ENCODE measurements at places on chromosomes 16 and 17.

DNA sequence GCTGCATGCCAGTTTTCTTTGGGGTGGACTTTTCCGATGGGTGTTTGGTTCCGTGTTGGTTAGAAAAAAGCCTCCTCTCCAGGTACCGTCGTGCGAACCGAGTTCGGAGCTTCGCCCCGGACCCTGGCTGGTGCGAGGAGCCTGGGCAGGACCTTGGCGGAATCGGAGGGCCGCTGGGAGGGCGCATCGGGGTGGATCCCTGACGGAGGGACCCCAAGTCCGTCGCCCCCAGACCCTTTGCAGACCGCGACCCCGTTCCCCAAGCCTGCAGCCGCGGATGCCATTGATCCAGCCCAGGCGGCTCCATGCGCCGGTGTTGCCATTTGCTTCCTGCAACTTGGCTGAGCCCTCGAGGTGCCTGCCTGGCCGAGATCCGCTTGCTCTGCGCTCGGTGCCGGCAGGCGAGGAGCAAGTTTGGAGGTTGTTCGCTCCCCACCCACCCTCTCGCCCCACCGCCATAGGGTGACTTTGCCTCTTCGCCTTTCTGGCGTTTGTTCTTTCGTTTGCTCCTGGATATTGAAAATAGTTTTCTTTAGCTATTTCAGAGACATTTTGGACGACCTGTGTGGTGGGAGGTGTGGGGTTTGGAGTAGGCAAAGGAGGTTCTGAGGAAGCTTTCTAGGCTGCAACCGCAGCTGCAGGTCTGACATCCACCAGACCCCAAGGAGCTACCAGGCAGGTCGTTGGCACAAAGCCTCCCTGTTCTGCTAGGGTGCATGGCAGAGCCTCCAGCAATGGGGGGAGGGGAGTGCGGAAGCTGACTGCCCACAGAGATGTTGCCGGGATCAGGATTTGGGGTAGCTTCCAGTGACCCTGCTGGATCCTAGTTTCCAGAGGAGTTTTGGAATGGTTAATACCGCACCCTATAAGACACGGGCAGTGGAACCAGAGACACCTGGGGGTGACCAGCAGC lies 58.2 kb downstream of the RAP1GAP2 start:
- no peak for DNase-seq

- no peak for DNase-seq
Observed at GRCh38 chr17:12137859-12138258, 117.2 kb downstream of the MAP2K4 start.

- no peak for DNase-seq
Observed at GRCh38 chr17:68437979-68438822, 19.1 kb downstream of the WIPI1 start.

GRCh38 chr17:49512296-49513043 lies 17.4 kb downstream of the NGFR start:
- DNase-seq, result peak; percentile 70
